ENCODE measurements at places on chromosomes 3 and 15.

- DNase-seq = no peak
Measured at GRCh38 chr3:134827213-134827612, 32.2 kb downstream of the EPHB1 start.

DNA sequence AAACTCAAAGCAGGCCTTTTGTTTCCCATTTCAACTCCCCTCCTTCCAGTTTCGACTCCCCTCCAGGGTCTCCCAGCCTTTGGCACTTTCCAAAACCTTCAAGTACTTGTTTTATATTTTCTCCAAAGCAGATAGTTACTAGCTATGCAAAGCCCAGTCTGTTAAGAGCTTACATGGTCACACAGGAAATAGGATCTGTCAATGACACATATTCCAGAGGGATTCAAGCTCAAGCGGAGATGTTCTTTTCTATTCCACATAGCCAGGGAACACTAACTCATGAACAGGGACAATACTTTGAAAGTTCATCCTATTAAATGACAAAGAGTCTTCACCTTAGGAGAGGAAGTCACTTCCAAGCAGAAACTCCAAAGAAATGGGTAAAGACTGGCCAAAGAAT lies 18.6 kb downstream of the SUCLG2 start:
- DNase-seq = no peak

DNA sequence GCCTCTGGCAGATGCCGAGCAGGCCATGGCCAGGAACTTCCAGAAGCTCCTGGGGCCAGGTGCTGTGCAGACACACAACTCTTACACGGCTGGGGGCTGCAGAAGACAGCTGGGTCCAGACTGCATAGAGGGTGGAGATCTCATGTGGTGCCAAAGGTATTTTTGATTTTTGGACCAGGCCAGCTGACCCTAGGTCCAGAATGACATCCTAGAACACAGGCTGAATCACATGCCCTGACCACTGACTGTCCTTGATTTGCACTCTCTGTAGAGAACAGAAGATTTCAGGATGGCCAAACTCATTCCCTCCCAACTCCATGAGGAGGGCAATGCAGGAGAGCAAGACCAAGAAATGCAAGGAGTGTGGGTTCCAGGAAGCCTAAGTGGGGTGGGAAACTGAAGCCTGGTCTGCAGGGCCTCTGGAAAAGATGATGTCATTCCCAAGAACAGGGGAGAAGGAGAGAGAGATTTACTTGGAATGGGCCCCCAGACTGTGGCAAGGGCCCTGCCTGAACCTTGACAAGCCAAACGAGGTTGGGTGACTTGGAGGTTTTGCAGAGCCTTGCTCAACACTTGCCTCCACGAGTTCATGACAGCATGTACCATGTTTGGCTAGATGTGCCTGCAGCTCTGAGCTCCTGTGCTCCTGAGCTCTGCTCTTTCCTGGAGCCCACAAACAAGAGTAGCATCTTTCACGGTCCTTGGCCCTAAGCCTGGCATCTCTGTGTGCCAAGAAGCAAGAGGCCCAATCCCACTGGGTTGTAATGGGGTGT lies 38.5 kb upstream of the CTSH start:
- DNase-seq = peak; percentile 83

DNA sequence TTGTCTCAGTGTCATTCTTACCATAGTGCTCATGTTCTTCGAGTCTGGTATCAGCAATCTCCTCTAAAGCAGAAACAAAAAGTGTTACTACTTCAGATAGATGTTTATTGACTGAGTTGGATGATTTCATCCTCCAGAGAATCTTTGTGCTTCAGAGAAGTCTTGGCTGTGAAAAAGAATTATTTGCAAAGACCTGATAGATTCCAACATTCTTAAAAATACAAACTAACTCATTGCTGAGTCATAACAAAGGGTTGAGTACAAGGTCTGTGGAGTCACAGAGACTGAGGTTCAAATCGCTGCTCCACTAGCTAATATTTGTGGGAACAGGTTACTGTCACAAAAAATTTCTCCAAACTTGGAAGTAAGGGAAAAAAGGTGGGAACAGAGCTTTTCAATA lies 9.0 kb upstream of the STRIT1 start:
- DNase-seq = no peak

- no peak for DNase-seq
Measured at GRCh38 chr3:149673393-149673792, 15.6 kb upstream of the WWTR1 start.

DNA sequence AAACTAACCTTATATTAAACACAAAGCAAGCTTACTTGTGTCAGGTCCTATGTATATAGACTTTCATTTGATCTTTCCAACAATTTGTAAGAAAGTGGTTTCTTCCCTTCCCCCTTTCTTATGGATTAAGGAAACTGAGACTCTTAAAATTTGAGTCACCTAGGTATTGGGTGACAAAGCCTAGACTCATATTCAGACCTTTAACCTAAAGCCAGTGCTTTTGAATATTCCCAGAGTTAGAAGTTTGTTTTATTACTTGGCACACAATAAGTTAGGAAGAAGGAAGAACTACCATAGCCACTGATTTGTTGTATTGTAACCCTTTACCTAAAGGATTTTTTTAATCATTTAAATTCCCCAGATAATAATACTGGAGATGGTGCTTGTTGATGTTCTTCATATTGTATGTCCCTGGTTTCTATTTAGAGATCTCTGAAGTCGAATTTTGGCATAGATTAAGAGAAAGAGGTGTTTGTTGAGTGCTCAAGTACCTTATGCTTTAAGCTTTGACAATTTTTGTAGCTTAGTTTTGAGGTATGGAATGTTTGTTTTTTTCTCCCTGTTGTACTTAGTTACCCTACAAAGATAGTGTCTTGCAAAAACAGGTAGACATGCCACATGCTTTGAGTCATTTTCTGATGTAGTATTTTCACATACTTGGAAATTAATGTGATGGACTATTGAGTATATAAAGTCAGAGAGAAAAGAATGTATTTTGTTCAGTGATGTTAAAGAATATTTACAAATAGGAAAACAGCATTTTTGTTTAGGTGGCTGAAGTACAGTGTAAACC lies 11.2 kb downstream of the TSC22D2 start:
- no peak for DNase-seq

DNA sequence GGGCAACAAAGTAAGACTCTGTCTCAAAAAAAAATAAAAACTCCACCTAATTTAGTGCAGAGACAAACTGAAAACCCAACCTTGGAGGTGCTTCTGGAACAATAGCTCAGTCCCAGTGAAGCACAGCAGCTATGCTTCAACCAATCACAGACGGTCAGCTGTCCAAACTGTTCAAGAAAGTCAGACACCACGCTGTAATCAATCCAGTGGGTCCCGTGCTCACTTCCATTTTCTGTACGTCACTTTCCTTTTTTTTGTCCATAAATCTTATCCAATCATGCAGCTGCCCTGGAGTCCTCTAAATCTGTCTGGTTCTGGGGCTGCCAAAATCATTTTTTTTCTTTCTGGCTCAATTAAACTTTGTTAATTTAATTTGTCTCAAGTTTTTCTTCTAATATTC lies 93.6 kb upstream of the FAM174B start:
- no peak for DNase-seq
